DMS53 (cell line): ENCODE measurements at places on chromosomes 4 and X.

DNA sequence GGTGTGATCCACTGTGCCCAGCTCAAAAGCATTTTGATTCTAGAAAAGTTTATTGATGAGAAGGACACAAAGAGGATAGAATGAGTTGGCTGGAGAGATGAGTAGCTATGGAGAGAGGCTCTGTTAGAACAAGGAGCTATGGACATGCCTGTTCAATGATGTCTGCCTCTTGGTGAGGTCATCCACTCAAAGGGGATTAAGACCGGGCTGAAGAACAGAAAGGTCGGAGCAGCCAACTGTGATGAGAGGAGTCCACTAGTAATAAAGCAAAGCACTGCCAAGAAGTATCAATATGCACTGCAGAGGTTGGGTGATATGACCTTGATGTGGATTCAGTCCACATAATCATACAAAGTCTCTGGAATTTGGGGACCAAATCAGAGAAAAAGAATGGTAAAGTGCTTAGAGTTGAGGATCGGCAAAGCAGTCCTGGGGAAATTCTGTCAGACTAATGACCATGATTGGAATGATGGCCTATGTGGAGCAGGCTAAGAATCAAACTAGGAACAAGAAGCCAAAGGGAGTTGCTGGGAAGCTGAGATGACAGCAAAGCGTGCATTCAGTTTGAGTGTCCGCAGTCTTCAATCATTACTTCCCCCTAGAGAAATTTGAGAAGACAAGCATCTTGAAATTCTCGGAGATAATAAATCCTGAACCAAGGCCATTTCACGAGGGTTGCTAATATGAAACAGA lies 55.7 kb upstream of the MMAA start:
- DNase-seq: peak; percentile 83

DNA sequence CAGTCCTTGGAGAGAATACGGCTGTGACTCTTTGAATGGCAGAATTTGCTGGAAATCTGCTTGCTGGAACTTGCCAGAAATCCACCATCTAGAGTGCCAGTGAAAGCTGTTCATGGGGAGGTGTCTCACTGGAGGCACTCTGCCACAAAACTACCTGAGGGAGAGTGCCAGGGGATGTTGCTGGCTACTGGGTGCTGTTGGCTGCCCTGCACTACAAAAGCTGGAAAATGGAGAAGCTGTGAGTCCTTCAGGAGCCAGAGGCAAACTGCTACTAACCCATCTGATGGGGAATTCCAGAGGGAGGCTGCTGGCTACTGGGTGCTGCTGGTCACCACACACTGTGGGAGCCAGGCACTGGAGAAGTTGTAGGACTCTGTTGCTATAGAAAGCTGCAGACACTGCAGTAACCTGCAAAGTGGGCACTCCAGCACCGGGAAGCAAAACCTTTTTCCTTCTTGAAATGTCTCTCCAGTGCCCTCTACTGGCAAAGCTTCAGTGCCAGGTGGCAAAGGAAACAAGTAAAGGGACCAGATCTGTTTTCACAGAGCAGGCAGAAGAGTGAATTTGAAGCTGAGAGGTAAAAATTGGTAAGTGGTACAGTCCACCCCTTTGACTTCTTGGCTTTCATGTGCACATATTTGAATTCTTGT lies 47.8 kb upstream of the HSD17B10 start:
- peak; percentile 88 for DNase-seq

- DNase-seq: peak; percentile 58
Observed at GRCh38 chrX:103157496-103158316, 57.2 kb upstream of the BEX4 start.

DNA sequence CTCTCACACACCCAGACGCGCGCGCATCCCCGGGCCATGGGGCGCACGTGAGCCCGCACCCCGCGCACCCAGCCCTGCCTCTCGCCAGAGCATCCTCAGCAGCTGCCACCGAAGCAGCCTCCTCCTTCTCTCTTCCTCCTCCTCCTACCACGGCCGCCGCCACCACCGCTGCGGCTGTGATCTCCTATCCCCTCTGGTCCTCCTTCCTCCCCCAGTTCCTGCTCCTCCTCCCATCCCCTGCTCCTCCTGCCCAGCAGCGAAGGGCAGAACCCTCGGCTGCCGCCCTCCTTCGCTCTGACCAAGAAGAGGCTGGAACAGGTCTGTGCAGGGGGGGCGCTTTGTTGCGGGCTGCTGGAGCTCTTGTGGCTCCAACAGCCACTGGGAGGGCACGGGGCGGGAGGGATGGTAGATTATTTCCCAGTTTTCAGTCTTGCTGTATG lies 148.7 kb upstream of the CHRDL1 start:
- peak; percentile 57 for DNase-seq

GRCh38 chr4:143773998-143774895 lies 73.8 kb upstream of the FREM3 start:
- DNase-seq: peak; percentile 82

- no peak for DNase-seq
Observed at GRCh38 chrX:22526339-22526738, 253.6 kb downstream of the CBLL2 start.

GRCh38 chrX:10395179-10395578 lies 225.2 kb downstream of the MID1 start:
- no peak for DNase-seq

DNA sequence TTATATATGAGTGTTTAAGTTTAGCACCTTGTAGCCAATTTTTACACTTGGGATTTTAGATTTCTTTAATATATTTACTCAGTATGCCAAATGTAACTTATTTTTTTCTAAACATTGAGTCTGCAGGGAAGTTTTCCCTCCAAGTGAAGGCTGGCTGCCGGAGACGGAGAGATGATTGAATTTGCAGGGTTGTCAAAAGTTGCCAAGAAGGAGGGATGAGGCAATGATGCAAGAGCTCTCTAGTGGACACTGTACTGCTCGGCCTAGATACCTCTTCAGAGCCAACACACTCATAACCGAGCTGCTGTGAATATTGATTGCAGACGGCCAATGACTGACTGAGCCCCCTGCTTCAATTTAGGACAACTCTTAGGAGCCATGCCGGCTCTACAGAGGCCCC lies 318.6 kb upstream of the CASK start:
- DNase-seq: no peak

DNA sequence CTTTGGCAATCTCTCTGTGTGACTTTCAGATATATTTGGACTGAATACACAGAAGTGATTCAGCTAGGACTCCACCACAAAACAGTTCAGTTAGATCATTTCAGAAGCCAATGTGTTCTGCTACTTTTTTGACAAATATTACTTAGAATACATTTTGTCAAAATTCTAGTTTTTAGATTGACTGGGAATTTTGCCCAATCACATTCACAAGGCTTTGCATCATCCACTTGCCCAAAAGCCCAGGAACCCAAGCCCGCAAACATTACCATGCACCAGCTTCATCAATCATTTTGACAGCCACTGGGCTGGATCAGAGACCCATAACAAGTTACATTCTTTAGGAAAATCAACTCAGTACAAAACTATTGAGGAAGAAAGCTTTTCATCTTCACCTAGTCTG lies 256.6 kb upstream of the NDST3 start:
- DNase-seq: no peak

DNA sequence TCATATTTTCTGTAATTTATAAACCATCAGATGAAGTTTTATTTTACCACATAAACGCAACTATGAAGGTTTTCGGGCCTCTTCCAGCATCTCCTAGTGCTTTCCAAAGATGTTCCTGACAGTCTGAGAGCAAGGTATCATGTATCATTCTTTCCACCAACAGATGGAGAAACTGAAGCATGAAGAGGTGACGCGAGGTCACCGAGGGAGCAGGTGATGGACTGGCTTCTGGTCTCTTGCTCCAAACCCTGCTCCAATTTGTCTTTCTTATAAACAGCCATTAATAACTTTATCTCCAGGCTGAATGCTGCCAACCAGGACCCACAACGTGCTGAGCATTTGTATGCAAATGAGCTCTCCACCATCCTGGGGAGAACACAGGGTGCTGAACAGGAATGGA lies 86.3 kb upstream of the MAML3 start:
- DNase-seq: peak; percentile 72
